Renal pelvis (tissue), 12 donors: ENCODE measurements at places on chromosomes 7 and 10. TPM values are rescaled to one million over a fixed set of nuclear protein-coding genes. Genes with fewer than 3 reads are reported as not detected.

DNA sequence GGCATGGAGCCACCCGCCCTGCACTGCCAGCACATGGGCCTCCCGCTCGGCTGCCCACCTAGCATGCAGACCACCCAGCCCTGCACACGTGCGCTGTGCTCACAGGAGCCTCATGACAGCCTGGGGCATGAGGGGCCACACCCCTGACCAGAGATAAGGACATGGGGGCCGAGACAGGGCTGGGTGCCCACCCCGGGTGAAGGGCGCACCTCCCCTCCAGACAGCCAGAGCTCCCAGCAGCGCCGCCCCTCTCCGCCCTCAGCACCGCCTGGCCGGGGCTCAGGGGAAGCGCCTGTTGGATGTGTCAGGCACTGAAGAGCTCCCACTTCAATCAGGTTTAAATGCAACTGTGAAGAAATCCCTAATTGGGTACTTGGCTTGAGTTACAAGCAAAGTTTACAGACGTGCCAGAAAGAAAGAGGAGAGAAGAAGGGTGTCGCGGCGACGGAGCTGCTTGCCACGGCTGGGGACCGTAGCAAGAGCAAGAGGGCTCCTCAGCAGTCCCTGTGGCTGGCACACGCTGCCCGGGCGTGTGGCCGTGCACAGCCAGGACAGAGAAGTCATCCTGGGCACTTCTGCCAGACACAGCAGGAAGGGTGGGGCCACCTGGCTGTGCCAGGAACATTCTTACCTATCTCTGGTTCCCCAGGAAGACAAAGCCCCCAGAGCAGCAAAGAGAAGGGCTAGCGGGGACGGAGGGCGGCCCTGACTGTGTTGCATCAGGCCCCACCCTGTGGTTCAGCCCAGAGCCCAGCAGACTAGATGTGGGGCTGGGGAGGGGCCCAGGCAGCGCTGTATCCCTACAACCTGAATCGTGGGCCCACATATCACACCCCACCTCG is 247.4 kb downstream of the ELFN1 start:
- no peak for DNase-seq

Gene MMRN2
- polyA plus RNA-seq = 23.5 TPM

DNA sequence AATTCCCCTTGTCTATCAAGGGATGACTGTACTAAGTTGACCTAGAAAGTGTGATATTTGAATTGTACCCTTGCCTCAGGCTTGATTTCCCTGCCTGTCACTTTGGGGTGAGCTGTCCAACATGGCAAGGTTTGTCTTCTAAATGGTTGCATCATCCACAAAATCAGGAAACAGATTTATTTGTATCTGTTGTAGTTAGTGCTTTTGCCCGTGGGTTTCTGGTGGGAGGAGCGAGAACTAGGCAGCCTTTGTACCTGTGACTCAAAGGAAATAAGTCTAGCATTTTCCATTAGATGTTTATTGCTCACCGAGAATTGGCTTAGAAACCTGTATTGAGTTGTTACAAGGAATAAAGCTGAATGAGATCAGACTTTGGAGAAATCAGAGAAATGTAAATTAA is 650.8 kb downstream of the LRMDA start:
- DNase-seq = no peak

- no peak for DNase-seq
Observed at GRCh38 chr10:29627201-29628132, 7.3 kb downstream of the SVIL start.

Gene INMT
- 1.3 TPM for polyA plus RNA-seq

Gene CPA1
- polyA plus RNA-seq = 2.2 TPM

Gene ZNF727
- 0.62 TPM for polyA plus RNA-seq

Gene HOXA6
- 33.3 TPM for polyA plus RNA-seq

GRCh38 chr10:94608559-94608958 is 63.0 kb downstream of the HELLS start:
- no peak for DNase-seq

GRCh38 chr10:72235544-72236279 is 19.6 kb upstream of the ASCC1 start:
- no peak for DNase-seq

Gene POLR2J2
- 1.9 TPM for polyA plus RNA-seq

GRCh38 chr7:108575156-108575555 is 5.5 kb downstream of the DNAJB9 start:
- DNase-seq = no peak

DNA sequence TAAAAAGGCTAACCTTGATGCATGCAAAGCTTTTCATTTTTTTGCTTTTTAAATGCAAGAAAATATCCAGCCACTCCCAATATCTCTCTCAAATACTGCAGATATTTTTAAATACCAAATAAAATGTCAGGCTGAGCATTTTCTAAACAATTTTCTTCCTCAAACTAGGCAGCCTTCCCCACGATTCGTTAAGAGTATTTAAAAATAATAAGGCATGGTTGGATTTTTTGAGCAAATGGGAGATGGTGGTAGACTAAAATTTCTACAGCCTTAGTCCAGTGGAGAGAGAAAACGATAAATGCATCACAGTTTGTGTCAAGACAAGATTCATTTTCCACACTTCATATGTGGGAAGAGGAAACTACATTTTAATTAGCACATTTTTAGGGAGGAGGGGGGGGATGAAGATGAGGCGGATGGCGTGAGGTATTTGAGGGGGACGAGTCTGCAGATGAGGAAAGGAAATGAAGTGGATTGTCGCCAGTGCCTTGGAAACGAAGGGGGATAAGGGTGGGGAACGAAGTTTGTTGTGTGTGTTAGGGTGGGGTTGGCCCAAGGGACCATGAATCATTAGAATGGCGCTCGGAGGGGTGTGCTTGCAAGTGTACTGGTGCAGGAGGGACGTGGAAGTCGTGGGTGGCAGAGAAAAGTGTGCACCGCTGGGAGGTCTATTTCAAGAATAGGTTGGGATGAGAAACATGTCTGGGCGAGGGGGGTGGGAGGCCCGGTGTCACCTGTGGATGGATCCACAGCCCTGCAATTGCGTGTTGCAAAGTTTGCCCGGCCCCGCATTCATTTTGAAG is 1.2 kb upstream of the ADD3 start:
- DNase-seq = no peak

Gene SFTPA2
- polyA plus RNA-seq = 0.13 TPM

- DNase-seq = no peak
Observed at GRCh38 chr10:30911303-30911863, 120.3 kb downstream of the ZNF438 start.

Gene WDFY4
- 1.1 TPM for polyA plus RNA-seq

Gene MSMB
- polyA plus RNA-seq = not detected

- DNase-seq = no peak
Observed at GRCh38 chr7:28980451-28981160, 22.5 kb upstream of the TRIL start.

- no peak for DNase-seq
Observed at GRCh38 chr10:104478380-104478779, 124.7 kb downstream of the CFAP58 start.

DNA sequence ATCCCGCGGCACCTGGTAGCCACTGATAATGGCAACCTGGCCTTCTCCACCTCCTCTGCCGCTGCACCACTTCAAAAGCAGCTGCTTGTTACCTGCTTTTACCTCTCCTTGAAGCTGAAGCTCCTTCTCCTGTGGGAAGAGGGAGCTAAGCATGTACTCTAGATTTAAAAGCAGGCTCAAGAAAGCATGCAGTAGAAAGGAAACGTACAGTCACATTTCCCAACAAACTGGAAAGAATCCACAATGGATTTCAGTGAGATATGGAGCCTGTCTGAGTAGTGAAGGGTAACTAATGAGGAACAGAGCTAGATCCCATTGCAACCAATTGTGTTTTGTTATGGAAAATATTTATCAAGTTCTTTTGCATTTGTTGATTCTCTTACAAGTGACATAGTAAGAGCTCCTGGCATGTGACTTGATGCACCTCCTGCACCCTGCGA is 457.4 kb upstream of the GALNT17 start:
- no peak for DNase-seq

GRCh38 chr10:131698986-131699385 is 201.8 kb upstream of the PPP2R2D start:
- DNase-seq = no peak

Gene EIF5AL1
- polyA plus RNA-seq = 0.42 TPM

- no peak for DNase-seq
Observed at GRCh38 chr7:79555571-79555970, 102.1 kb upstream of the MAGI2 start.

DNA sequence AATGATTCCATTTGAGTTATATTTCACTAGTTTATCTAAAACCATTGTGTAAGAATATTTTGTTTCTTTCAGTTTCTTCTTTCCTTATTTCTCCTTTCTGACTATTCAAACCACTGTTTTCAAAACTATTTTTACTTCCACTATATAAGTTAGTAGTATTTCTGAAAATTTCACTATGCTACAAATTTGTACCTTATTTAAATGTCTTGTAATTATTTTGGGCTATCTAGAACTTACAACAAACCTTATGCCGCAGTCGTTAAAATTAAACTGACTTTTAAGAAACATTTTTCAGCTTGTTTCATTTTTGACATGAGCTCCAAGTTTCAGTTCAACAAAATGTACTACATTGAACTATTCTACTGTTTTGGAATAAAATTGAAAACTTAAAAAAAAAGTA is 1.8 kb downstream of the TFEC start:
- no peak for DNase-seq

DNA sequence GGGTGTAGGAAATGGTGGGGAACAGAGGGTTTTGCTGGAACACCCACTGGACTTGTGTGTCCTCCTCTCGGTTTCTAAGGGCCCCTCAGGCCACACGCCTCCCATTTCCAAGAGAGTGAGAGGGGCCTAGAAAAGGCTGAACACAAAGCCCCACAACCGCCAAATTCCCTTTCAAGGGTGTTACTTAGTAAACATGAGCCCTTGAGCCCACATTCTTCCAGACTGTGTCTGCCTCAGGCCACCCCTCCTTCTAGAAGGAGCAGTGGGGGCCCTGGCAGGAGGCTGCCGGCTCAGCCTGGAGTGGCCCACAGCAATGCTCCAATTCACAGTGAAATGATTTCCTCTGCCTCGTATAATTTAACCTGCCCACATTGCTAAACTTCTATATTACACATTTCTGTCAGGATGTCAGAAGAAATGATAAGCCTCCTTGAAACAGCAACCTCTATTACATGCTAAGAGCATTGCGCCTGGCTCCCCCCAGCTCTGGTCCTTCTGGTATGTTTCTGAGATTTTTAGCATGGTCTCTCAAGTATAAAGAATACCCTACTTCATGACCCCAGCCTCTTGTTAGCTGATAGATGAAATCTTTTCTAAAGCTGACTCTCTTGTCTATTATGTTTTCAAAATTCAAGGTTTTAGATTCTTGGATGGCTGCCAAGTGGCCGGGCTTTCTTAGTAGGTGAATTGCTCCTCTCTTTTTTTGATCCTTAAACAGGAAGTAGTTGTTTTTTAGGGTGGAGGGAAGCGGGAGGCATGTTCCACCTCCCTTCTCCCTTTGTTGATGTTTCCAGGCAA is 673.9 kb upstream of the GALNT17 start:
- DNase-seq = no peak

Gene WDR91
- 70.0 TPM for polyA plus RNA-seq

- no peak for DNase-seq
Observed at GRCh38 chr10:7477538-7478334, 66.9 kb upstream of the SFMBT2 start.

Gene CHRM2
- polyA plus RNA-seq = 2.9 TPM
